NCI-H187 treated with DMSO at 0.1 percent for 48 hours (cell line): ENCODE measurements at places on chromosomes 3 and 15.

- DNase-seq = no peak
Measured at GRCh38 chr3:118089563-118089962, 945.1 kb downstream of the IGSF11 start.

DNA sequence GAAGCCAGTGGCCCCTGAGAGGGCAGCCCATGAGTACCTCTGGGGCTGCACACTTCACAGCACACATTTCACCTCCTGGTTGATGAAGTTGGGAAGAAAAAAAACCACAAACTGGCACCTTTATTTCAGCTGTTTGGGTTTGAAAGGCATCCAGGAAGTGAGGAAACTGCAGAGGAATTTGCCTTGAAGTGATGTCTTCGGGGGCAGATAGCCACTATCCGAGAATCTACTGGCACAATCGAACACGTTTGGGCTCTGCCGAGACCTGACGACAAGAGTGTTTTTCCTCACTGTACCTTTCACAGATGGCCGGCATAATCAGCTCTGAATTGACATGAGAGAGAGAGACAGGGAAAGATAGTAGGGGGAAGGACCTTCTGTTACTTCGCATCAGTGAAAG is 59.7 kb downstream of the LRIG1 start:
- DNase-seq = no peak

- no peak for DNase-seq
Measured at GRCh38 chr3:151236736-151237135, 33.7 kb upstream of the GPR171 start.

GRCh38 chr3:34782871-34783270 is 856.5 kb upstream of the ARPP21 start:
- peak; percentile 77 for DNase-seq

DNA sequence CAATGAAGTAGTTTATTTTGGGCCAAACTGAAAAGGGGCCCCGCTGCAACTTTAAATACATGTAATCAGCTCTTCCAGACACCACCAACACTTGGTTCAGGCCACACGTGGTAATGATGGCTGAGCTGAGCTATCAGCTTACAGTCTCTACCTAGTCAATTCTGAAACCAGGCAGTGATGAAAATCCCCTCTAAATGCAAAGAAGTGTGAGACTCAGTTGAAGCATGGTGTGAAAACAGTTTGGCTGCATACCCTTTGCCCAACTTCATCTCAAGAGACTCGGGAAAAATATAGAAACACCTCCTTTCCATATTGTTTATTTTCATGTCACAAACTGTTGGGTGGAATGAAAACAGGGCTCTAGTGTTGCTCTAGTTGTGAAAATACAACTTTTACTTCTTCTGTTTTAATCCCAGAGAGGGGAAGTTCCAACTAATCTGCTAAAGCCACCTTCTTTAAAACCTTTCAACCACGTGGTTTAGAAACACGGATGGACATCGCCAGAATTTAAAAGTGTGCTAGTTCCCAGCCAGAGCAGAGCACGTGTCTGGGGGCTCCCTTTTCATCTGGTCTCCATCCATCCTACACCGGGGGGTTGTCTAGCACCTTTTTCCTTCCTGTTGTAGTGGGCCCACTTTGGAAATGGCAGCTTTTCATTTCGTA is 229.1 kb downstream of the EPHB1 start:
- no peak for DNase-seq

DNA sequence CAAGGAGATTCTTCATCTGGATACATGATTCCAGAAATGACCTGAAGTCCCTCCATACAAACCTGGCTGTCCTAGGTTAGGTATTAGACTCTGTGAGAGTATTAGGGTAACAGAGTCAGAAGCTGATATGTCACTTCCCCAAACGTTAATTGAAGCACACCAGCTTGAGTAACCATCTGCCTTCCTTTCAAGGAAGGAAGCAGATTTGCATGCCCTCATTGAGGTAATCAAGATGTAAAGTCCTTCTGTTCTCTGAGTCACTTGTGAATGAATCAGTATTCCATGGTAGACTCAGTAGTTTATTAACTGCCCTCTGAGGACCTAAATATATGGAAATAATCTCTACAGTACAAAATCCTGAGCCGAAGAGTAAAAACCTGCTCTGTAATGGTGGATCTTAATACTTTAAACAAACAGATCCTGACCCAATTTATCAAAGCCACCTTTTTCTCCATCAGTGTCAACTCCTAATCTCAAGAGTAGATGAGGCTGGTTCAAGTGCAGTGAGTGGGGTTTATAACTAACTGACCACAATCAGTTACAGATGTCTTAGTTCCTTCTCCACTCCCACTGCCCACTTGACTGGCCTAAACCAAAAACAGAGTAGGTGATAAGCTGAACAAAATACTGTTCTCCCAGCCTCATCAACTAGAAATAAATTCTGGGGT is 246.2 kb upstream of the CHRM5 start:
- no peak for DNase-seq

GRCh38 chr15:59812250-59812870 is 123.2 kb upstream of the BNIP2 start:
- DNase-seq = no peak

- no peak for DNase-seq
Measured at GRCh38 chr15:76310475-76311099, 682 bp downstream of the ETFA start.

DNA sequence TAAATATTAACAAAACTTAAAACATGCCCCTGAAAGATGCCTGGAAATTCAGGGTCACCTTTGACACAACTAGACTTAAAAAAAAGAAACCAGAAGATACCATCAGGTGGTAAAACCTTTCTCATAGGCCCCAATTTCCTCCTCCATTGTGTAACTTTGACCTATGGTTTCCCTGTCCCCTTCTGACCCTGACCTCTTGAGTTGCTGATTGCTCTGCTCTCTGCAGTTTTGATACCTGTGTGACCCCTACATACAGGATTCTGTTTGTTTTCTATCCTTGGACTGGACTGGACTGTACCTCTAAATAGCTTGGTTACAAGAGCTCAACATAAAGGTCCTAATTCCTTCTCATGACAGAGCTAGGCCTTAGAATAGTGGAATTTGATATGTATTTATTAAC is 220.6 kb downstream of the ZIC4 start:
- DNase-seq = no peak

GRCh38 chr3:31219131-31219843 is 313.4 kb upstream of the STT3B start:
- no peak for DNase-seq

GRCh38 chr3:127754411-127755304 is 67.7 kb downstream of the MGLL start:
- no peak for DNase-seq

DNA sequence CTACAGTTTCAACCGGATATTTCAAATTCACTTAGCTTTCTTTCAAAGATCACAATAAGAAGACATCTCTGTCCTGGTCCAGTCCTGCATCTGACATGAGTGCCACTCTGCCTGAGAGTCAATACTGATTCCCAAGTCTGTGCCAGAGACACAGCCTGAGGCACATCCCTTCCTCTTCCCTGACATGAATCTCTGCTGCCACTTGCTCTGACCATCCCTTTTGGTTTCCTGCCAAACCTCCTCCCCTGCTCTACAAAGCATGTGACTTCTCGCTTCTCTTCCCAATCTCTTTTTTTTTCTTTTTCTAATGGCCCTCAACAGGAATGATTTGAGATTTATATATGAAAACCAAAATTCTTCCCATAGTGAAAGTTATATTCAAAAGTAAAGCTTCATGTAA is 117.9 kb downstream of the MECOM start:
- DNase-seq = no peak

DNA sequence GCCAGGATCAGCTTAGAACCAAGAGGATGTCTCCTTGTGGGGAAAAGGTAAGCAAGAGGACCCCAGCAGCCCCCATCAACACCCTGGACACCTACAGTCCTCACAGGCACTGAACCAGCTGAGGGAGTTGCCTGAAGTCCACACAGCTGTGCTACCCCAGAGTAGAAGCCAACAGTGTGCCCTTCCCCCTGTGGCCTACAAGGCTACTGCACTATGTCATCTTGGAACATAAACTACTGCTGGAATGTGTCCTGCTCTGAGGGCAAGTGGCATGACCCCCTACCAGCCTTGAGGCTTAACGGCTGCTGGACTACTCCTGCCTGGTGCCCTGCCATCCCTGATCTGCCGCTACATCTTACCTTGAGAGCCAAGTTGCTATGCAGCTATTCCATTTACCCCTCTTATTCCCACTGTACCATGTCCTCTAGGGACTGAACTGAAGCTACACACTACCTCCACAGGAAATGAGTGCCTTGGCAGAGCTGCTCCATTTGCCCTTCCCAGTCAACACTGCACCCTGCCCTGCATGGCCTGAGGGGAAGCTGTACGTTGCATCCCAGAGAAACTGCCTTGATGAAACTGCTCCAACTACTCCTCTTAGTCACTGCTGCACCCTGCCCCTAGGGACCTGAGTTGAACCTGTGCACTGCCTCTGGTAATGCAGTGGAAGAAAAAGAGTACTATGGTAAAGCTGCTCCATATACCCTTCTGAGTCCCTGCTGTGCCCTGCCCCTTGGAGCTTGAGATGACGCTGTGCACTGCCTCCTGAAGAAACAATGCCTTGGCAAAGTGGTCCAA is 40.2 kb upstream of the ATP13A5 start:
- DNase-seq = no peak

- DNase-seq = peak; percentile 35
Measured at GRCh38 chr3:23945913-23946687, 1.0 kb downstream of the NR1D2 start.

- no peak for DNase-seq
Measured at GRCh38 chr3:66938338-66938963, 59.7 kb upstream of the KBTBD8 start.

DNA sequence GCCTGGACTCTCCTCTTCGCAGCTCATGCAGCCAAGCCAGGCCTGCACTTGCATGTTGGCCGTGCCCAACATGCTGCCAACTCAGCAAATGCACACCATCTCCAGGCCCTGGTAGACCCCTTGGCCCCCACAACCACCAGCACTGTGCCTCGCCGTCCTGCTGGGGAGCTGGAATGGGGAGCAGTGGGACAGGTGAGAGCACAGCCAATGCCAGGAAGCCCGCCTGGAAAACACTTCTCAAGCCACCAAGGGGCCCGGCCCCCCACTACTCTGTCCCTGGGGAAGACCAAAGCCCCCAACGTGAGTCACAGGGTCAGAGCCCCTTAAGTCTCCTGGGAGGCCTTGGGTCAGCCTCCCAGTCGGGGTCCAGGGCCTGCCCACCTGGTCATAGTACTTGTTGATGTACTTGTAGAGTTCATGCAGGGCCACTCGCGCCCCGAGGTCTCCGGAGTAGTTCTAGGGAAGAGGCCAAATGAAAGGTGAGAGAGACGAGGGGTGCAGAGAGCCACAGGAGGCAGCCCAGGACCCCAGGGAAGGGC is 24.5 kb downstream of the PLXNB1 start:
- DNase-seq = no peak

DNA sequence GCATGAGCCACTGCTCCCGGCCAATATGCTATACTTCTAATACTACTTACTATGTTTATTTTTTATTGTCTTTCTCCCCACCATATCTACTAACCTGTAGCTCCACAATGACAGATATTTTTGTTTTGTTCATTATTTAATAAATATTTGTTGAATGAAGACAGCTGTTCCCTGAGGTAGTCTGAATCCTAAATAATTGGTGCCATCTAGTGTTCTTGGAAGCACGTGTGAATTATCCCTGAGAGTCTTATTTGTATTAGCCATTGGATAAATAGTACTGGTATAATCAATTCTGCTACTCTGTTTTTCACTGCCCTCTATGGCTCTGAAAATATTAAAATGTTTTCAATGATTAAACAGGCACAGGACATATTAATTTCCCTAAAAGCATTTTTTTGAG is 5.6 kb upstream of the APPL1 start:
- no peak for DNase-seq

GRCh38 chr15:64263567-64263966 is 92.4 kb downstream of the CSNK1G1 start:
- DNase-seq = no peak

DNA sequence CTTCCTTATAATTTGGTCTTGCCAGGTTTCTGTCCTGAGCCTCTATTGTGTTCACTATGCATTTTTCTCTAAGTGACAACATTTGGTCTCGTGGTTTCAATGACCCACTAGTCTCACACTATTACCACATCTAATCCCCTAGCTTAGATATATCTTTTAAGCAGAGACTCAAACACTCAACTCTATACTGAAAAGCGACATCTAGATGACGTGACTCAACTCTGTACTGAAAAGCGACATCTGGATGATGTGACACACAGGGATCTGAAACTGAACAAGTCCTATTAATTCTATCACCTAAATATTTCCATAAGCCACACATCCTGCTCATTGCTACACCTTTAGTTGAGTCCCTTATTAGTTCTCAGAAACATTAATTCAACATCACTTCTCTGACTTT is 141.7 kb upstream of the MBNL1 start:
- no peak for DNase-seq

GRCh38 chr3:139353920-139354556 is 10.2 kb downstream of the MRPS22 start:
- no peak for DNase-seq

GRCh38 chr15:60788692-60789103 is 309.8 kb upstream of the ICE2 start:
- no peak for DNase-seq

GRCh38 chr3:72127844-72128243 is 342.9 kb upstream of the PROK2 start:
- DNase-seq = no peak

DNA sequence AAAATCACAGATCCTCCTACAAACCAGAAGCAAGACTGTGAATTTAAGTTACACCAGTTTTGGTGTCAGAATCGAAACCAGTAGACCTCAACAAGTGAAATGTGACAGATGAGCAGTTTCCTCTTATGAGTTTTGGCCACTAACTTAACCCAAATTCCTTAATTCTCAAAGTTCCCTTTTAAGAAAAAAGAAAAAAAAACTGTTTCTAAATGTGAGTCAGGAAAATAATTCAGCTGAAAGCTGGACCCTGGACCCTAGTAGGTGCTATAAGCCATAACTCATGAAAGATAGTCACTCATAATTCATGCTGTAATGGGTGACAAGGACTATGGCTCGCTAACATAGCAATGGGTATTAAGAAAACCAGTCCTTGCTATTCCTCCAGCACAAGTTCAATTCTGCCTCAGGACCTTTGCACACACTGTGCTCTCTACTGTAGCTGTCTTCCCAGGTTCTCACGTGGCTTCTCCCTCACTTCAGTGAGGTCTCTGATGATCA is 9.0 kb upstream of the THRB start:
- DNase-seq = no peak

- DNase-seq = no peak
Measured at GRCh38 chr15:31169558-31169957, 68.0 kb upstream of the TRPM1 start.

DNA sequence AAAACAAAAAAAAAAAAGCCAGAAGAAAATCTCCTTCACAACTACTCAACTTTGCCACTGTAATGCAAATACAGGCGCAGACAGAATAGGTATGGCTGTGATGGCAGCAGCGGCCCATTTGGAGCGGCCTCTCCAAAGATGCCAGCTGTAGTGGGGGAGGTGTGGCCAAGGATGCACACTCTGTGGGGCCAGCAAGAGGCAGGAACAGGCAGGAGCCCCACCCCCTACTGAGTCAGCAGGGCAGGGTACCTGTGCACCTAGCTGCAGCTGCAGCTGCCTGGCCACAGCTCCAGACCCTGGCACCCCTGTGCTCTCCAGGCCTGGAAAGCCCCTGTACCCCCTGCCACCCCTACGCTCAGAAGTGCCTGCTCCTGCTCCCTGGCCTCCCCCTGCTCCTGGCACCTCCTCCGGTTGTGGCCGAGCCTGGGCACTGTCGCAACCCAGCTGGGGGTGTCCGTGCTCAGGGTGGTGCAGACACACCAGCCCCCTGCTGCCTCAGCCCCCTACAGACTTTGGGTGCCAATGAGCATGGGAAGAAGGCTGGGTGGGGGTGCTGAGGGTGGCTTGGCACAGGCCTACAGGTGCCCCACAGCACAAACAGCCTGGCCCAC is 312.7 kb downstream of the ULK4 start:
- DNase-seq = no peak

GRCh38 chr3:56297281-56297840 is 170.9 kb downstream of the ERC2 start:
- no peak for DNase-seq
